Activated CD8-positive, alpha-beta memory T cell treated with anti-CD3 and anti-CD28 coated beads for 1 hour (primary cell): ENCODE measurements at places on chromosomes 4 and X.

- DNase-seq: no peak
These were observed 82.5 kb downstream of the TIGD2 start for GRCh38 chr4:89193843-89194242.

GRCh38 chr4:168845897-168846296 is 164.2 kb downstream of the CBR4 start:
- DNase-seq: no peak

DNA sequence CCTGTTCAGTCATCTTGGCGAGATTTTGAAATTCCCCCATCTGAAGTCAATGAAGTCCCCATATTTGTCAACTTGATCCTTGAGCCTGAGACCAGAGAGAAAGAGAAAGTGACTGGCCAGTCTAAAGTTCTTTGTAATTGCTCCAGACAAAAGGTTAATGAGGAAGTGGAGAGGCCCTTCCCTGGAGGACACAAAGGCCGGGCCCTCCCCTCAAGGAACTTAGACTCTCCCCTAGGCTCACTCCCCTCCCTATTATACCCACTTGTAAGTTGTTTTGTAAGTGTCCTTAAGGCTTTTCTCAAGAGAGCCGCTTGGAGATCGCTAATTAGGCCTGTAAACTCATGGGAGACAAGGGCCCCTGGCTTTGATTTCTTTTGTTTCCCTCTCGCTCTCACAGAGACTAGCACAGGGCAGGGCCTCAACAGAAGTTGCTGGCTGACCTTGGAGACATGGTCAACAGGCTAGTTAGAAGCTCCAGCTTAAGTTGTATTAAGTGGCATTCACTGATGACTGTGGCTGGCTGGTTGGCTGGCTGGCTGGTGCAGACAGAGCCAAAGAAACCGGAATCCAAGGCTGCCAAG is 20.3 kb upstream of the GPC4 start:
- no peak for DNase-seq

DNA sequence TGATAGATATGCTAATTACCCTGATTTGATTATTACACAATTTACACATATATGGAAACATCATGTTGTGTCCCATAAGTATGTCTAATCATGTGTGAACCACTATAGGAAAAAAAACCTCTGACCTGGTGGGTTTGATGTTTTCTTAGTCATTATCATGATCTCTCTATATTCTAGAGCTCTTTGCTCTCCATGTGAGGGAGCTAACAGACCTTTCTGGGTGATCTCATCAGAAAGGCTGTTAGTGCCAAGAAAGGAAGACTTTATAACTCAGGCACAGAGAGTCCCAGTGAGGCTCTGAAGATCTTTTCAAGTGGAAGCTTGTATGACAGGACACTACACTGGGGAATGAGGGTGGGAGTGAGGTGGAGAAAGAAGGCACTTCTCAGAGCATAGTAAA is 527.7 kb upstream of the MAGEB2 start:
- DNase-seq: no peak

DNA sequence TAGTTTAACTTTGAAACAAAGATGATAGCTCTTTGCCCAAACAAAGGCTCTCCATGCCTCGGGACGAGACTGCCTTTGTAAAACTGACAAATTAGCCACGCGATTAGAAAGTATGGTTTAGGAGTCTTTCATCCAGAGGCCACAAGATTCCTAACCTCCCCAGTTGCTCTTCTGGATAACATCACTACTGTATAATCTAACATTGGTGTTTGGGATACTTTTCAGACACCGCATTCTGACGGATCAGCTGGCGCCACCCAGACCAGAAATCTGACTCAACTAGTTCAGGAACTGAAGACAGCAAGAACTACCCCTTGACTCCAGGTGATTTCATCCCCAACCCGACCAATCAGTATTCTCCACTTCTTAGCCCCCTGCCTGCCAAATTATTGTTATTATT is 98.1 kb upstream of the TEX13D start:
- DNase-seq: no peak

- no peak for DNase-seq
These were observed 93.6 kb upstream of the NAP1L5 start for GRCh38 chr4:88791274-88791673.

GRCh38 chr4:173509036-173510001 is 20.7 kb downstream of the HAND2 start:
- no peak for DNase-seq

- no peak for DNase-seq
These were observed 104.1 kb upstream of the CASK start for GRCh38 chrX:42027367-42028000.

- DNase-seq: no peak
These were observed 13.4 kb downstream of the LRIT3 start for GRCh38 chr4:109861271-109861670.
